ENCODE measurements at places on chromosomes 6 and 20. TPM values are rescaled to one million over a fixed set of nuclear protein-coding genes. Genes with fewer than 3 reads are reported as not detected.

DNA sequence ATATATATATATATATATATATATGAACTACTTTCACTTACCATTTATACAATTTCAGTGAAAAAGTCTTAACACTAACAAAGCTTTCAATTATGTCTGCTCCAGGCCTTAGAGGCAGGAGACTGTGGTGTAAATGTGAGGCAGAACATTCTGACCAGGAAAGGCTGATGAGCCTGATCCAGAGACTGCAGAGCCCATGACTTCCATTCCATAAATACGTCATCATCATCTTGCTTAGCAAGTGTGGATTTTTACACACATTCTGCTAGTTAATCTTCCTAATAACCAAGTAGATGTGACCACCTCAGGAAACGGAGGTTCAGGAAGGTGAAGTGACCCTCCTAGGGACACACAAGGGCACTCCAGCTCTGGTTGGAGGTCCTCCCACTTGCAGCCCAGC, 14.9 kb downstream of the TRERF1 start:
- DNase-seq: no peak

- DNase-seq: no peak
Observed at GRCh38 chr6:22569281-22570184, at the start of gene HDGFL1. Gene HDGFL1 (plus strand): TSS chr6:22569566. CDS start chr6:22569576, 10 bp downstream.

DNA sequence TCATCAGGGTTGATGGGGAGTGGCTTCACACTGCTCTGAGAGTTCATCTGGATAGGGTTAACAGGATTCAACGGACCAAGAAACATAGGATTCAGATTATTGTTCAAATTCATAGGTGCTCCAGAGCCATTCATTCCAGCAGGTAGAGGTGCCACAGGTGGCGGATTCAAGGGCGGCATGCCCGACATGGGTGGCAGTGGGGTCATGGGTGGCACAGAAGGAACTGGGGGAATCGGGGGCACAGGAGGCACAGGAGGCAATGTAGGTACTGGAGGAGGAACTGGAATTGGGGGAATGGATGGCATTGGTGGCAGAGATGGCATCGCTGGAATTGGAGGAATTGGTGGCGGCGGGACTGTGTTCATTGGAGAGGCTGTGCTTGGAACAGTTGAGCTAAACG, 10.3 kb downstream of the CPNE1 start:
- DNase-seq: no peak

TUBB2B gene
- total RNA-seq: 7.5 TPM

DNA sequence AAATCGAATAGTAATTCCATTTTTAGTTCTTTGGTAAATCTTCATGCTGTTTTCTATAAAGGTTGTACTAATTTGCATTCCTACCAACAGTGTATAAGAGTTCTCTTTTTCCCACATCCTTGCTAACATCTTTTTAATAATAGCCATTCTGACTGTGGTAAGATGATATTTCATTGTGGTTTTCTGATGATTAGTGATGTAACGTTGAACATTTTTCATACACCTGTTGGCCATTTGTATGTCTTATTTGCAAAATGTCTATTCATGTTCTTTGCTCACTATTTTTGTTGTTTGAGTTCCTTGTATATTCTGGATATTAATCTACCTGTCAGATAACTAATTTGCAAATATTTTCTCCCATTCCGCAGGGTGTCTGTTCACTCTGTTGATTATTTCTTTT, 64.5 kb downstream of the LIN28B start:
- DNase-seq: no peak

BHLHE23 gene
- total RNA-seq: not detected
